ENCODE measurements at places on chromosomes 7 and 10. TPM values are rescaled to one million over a fixed set of nuclear protein-coding genes. Genes with fewer than 3 reads are reported as not detected.

DNA sequence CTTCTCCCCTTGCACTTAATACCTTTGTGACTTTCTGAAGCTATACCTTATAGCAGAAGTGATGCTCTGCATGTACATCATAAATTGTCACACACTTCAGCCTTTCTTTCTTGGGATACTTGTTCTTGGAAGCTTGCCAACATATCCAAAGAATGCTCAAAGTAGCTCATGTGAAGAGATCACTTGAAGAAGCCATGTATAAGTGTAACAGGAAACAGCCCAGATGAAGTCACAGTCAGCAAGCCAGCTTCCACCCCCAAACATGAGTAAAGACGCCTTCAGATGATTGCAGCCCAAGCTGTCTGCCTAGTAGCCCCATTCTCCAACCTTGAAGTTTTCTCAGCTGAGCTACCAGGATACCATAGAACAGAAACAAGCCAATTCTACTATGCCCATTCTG, 50.9 kb downstream of the DGKB start:
- H3K27ac ChIP-seq: no peak overlapping the region
- H3K36me3 ChIP-seq: no peaks in the 10 kb centered on the region
- DNase-seq: no peak

- H3K27me3 ChIP-seq: peaks cover 2% of the 10 kb centered on the region
- DNase-seq: peak; percentile 66
- peak overlapping the region; percentile 75 for H3K4me3 ChIP-seq
- H3K4me1 ChIP-seq: peaks cover 54% of the 10 kb centered on the region
- H3K27ac ChIP-seq: peak overlapping the region; percentile 96
Measured at GRCh38 chr7:150756858-150757257, 19.6 kb downstream of the GIMAP5 start.

GRCh38 chr10:82759050-82759449, 884.1 kb downstream of the NRG3 start:
- H3K27ac ChIP-seq: no peak overlapping the region
- DNase-seq: no peak
- H3K27me3 ChIP-seq: no peaks in the 10 kb centered on the region

DNA sequence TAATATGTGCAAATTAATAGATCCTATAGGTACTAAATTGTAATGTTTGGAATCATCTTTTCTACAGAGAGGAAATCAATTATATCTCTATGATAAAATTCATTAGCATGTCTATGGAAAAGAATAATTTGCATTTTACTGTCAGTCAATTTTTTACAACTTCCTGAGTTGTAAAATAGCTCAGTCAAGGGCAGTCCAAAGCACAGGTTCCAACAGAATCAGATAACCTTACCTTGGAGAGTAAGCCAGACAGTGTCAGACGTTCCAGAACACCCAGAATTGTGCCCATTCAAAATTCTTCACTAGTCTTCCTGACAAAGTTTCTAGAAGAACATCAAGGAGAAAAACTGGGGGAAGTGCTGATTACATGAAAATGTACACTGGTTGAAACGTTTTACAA, 31.1 kb upstream of the IMMP2L start:
- no peak overlapping the region for H3K4me3 ChIP-seq
- H3K27me3 ChIP-seq: peaks cover 2% of the 10 kb centered on the region
- no peaks in the 10 kb centered on the region for H3K4me1 ChIP-seq
- H3K36me3 ChIP-seq: no peaks in the 10 kb centered on the region
- no peak overlapping the region for H3K27ac ChIP-seq

DNA sequence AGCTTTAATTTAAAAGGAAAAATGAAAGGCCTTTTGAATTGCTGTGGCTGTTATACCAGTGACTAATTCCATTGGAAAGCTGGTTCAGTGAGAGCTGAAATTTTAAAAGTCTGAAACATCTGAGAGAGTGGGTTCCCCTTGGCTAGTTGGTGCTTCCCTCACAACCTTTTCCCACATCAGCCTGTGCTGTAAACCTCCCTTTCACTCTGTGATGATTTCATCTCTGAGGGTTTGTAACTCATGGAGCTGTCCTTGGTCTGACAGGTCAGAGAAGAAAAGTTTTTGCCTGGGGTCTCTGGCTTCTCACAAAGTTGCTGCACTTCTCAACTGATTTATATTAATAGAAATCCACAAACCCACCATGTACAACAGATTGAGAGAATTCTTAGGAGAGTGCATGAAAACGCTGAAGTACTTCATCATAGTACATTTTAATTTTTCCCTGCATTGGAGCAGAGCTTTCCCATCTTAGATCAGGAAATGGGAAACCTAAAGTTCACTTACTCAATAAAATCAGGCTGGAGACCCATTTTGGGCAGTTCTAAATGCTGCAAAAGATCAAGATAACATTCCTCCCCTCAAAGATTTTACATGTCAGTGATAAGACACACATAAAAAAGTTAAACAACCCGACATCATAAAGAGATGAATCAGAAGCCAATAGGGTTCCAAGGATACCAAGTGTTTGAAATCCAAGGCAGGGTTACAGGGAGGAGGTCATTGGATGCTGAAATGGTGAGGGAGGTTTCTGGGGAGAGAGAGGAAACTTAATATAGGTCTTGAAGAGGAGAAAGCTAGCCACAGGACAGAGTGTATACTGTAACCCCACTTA, 157.0 kb upstream of the MKLN1 start:
- peaks cover 8% of the 10 kb centered on the region for H3K27me3 ChIP-seq
- DNase-seq: no peak
- no peaks in the 10 kb centered on the region for H3K36me3 ChIP-seq
- no peaks in the 10 kb centered on the region for H3K4me1 ChIP-seq
- no peak overlapping the region for H3K4me3 ChIP-seq

- H3K4me3 ChIP-seq: no peak overlapping the region
- no peaks in the 10 kb centered on the region for H3K36me3 ChIP-seq
- no peak overlapping the region for H3K27ac ChIP-seq
- DNase-seq: no peak
Measured at GRCh38 chr7:46363688-46364087, 442.6 kb upstream of the IGFBP3 start.

GRCh38 chr10:11255796-11256444, 238.2 kb downstream of the CELF2 start:
- peak overlapping the region; percentile 57 for H3K27ac ChIP-seq
- H3K4me1 ChIP-seq: peaks cover 60% of the 10 kb centered on the region
- no peak overlapping the region for H3K4me3 ChIP-seq
- no peaks in the 10 kb centered on the region for H3K27me3 ChIP-seq

GRCh38 chr7:28093623-28094232, 86.9 kb downstream of the JAZF1 start:
- H3K27me3 ChIP-seq: no peaks in the 10 kb centered on the region
- peak; percentile 56 for DNase-seq
- H3K4me3 ChIP-seq: no peak overlapping the region
- peaks cover 8% of the 10 kb centered on the region for H3K4me1 ChIP-seq
- H3K27ac ChIP-seq: no peak overlapping the region

Gene SPDYE18
- 0.60 TPM for total RNA-seq

Gene NDUFB8
- 241 TPM for total RNA-seq

All from activated CD4-positive, alpha-beta T cell treated with anti-CD3 and anti-CD28 coated beads, Interleukin-2, amount 10 ng/mL, durations not matched to agents 7 days and 5 days (primary cell).